ENCODE measurements at places on chromosomes 6 and 20. TPM values are rescaled to one million over a fixed set of nuclear protein-coding genes. Genes with fewer than 3 reads are reported as not detected.

The TRDN gene
- not detected for total RNA-seq

The PPP1R3G gene
- total RNA-seq, result 0.16 TPM

The TOX2 gene
- total RNA-seq, result 1.7 TPM

The KIZ gene
- total RNA-seq, result 4.2 TPM

The SLA2 gene
- not detected for total RNA-seq

The PNLDC1 gene
- 1.3 TPM for total RNA-seq

The OPN5 gene
- not detected for total RNA-seq

The LIME1 gene
- total RNA-seq, result 3.2 TPM

The IMPG1 gene
- not detected for total RNA-seq

The DNAH8 gene
- not detected for total RNA-seq

The MACROD2 gene
- 1.3 TPM for total RNA-seq
